NCI-H1694 treated with DMSO at 0.1 percent for 48 hours (cell line): ENCODE measurements at places on chromosomes 3 and 15.
A peak's percentile ranks its signal among the peaks of the same experiment; 100 is the strongest.

- DNase-seq: no peak
Measured at GRCh38 chr15:89091627-89092220, 3.5 kb downstream of the ABHD2 start.

GRCh38 chr3:64936556-64936955, 248.8 kb upstream of the ADAMTS9 start:
- DNase-seq: no peak

- DNase-seq: no peak
Measured at GRCh38 chr3:16085884-16086608, 88.4 kb upstream of the GALNT15 start.

DNA sequence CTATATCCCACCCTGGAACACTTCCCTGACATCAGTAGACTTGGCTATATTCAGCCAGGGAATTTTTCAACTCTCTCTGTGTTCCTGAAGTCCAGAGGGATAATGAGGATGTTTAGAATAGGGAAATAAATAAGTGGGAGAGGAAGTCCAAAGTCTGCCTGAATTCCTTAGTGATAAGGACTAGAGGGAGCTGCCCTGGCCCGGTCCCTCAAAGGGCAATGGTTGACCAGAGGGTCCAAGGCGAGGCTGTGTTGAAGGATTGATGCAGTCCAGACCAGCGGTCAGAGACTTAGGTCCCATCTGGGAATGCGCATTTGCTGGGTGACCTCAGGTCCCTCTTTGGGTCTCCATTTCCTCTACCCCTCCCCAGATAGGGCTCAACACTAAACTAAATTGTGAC, 7.9 kb downstream of the VIPR1 start:
- DNase-seq: no peak

GRCh38 chr15:59186501-59186900, 20.1 kb upstream of the LDHAL6B start:
- no peak for DNase-seq

DNA sequence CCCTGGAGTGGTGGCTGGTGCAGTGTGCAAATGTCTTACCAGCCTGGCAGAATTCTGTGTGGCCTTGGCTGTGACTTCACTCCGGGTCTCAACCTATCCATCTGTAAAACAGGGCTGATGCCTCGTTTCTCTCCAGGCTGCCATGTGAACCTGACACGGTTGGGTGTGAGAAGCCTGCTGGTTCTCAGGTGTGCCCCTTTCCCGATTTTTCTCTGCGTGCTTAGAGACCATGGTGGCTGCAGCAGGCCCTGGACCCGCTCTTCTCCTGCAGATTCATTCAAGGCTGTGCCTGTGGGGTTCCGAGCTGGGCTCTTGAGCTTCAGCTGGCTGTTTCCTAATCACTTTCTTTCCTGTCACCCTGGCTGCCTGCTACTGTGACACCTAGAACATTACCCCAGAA, 38.9 kb downstream of the EEFSEC start:
- DNase-seq: no peak

GRCh38 chr3:117355566-117355965, 646.0 kb downstream of the TUSC7 start:
- DNase-seq: peak; percentile 69

DNA sequence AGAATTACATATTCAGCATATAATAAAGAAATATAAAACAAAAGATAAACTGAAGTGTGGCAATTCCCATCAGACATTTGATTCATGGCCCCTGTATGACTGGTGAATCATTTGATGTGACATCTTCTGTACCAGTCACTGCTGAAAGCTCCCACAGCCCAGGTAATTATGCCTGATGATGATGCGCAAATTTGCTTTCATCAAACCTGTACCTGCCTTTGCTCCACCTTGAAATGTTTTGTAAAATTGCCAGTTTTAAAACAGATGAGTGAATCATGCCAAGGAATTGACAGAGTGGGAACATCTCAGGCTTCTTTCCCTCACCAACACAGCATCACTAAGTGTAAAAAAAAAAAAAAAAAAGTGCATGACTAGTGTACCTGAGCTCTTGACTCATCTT, 66.5 kb upstream of the EIF1B start:
- no peak for DNase-seq

DNA sequence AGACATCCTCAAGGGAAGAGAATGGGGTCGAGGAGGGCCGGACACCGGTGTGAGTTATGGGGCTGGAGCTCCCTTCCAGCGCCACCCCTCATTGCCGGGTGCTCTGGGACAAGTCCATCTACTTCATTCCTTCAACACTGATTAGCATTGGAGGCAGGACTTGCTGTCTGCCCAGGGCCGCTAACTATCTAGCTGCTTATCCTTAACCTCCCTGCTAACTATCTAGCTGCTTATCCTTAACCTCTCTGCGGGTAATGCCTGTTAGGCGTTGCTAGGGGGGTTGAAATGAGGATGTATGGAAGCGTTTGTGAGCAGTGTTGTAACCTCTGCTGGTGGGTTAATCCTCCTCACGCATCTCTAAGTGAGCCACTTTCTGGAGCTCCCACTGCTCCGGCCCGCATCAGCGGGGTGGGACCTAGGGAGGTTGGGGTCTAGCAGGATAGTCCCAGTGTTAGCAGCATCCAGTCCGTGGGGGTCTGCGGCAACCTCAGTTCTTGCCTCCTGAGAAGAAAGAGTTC, 10.9 kb upstream of the CHAC1 start:
- DNase-seq: no peak

- DNase-seq: no peak
Measured at GRCh38 chr3:45518376-45519135, 76.0 kb upstream of the LIMD1 start.

- DNase-seq: no peak
Measured at GRCh38 chr3:112777811-112778210, 68.9 kb downstream of the CD200R1L start.

GRCh38 chr3:72351536-72351935, 496.7 kb downstream of the SHQ1 start:
- DNase-seq: no peak

- no peak for DNase-seq
Measured at GRCh38 chr15:92848852-92849598, 51.1 kb upstream of the CHD2 start.

GRCh38 chr3:176431991-176432390, 765.3 kb downstream of the TBL1XR1 start:
- DNase-seq: no peak

DNA sequence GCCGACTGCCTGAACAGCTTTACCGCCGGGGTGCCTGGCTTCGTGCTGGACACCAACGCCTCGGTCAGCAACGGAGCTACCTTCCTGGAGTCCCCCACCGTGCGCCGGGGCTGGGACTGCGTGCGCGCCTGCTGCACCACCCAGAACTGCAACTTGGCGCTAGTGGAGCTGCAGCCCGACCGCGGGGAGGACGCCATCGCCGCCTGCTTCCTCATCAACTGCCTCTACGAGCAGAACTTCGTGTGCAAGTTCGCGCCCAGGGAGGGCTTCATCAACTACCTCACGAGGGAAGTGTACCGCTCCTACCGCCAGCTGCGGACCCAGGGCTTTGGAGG, 815 bp downstream of the SPINT1 start:
- DNase-seq: no peak

DNA sequence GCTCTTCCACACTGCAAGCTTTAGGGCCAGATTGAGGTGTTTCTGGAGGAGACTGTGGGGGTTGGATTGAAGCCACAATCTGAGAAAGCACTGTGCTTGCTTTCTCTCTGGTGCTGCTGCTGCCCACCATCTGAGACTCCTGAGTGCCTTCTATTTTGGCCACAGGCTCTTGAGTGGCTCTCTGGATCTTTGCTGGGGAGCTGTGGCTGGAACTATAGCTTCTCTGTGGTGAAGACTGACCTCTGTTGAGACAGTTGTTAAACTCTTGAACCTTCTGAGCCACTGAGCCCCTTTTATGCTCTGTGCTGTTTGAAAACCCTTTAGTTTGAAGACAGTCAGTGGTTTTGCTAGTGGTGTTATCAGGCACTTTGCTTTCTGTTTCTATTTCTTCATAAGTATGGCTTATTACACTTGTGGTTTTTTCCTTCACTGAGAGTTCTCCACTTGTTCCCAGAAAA, 108.7 kb upstream of the TSPAN3 start:
- DNase-seq: no peak

- DNase-seq: no peak
Measured at GRCh38 chr15:68992696-68993095, 21.8 kb upstream of the NOX5 start.

GRCh38 chr3:73863546-73864079, 238.9 kb upstream of the PDZRN3 start:
- DNase-seq: no peak

DNA sequence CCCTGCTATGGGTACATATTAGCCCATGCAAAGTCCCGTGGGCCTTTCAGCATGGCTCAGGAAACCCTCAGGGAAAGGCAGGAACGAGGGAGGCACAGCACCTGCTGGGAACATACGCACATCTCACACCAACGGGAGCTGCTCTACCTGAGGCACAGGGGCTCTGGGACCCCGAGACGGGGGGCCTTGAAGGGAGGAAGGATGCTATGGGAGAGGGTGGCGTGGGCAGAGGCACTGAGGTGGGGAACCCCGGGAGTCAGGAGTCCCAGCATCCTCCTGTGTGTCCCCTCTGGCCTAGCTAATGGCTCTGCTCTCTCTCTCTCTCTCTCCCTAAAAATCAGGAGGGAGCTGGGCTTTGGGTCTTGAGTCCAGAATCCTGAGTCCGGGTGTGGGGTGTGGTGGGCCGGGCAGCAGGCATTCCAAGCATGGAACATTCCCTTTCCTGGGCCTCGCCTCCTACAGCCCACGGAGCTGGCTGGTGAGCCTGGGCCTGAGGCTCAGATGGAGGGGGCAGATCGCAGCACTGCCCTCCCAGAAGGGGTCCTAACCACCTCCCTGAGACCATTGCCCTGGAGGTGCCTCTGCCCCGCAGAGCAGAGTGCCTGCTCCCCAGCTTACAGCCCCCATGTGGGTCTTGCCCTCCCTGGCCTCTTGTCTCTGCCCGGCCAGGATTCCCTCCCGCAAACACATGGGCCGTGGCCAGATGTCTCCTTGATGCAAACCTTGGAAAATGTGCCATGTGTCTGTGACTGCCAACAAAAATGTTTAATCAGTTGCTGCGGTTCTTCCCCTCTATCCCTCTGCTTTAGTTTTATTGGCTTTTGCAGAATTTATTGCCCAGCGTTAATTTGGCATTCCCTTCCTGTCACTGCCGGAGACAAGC, 101.6 kb downstream of the TMEM266 start:
- peak; percentile 86 for DNase-seq

GRCh38 chr3:100941451-100941850, 51.8 kb downstream of the ABI3BP start:
- DNase-seq: no peak

DNA sequence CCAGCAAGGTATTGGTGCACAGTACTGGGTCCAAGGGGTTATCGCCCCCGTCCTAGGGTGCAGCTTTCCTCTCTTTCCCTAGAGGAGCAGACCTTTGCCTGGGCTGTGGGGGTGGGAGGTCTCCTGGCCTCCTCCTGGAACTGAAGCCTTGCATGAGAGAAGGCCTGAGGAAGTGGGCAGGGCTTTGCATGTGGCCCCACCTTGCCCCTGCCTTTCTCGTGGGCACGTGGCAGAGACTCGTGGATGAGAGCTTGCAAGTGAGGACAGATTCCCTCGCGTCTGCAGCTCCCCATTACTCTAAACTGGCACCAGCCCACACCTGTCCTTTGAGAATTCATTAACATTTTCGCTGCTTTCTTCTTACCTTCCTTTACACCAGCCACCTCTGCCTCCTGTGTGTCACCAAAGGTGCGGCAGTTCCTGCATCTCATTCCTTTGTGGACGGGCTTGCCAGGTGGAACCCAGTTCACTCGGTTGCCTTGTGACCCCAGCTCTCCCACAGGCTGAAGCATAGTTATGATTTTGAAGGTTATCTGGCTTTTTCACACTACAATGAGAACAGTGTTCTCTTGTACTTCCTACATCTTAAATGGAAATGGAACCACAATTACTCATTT, 40.9 kb upstream of the NR2C2 start:
- DNase-seq: no peak

DNA sequence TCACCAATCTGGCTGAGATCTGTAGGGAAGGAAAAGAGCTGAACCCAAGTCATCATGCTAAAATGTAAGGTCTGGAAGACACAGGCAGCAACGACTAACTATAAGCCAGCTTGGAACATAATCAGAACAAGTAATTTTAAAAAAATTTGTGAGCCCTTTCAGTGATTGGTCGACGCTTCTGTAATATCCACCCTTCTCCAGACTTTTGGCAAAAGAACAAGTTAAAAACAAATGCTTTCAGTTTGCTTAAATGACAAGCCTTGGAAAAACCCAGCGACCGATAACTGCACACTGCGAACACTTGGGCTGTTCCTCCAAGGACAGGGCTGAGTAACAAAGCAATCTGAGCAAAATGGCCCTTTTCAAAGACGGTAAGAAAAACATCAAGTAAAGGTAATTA, 49.6 kb downstream of the PCSK6 start:
- no peak for DNase-seq

- DNase-seq: no peak
Measured at GRCh38 chr15:65290228-65290627, 3.5 kb upstream of the PARP16 start.

GRCh38 chr15:63456258-63456657, 48.1 kb upstream of the USP3 start:
- DNase-seq: no peak

DNA sequence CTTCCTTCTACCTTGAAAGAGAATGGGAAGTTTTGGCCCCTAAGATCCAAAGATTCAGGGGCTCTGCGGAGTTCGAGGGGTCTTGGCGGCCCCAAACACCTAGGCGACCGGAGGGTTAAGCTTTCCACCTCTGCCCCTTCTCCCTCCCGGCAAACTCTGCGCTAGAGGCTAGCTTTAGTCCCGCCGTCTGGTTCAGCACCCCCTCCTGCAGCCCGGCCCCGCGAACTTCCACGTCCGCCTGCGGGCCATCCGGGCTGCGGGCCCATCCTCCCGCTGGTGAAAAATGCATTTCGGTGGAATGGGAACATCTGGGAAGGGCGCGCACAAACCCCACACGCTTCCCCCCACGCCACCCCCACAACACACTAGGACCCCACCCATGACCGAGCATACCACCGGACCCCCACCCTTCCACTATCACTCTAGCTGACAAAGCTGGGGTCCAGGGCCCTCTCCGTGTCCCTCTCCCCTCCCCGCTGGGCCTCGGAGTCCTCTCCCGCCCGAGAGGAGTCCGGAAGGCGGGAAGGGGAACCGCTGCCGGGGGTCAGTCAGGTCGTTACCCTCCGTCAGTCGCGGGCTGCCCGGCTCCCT, 1.0 kb downstream of the SHOX2 start:
- DNase-seq: no peak

- DNase-seq: no peak
Measured at GRCh38 chr3:136142592-136142991, 53.5 kb downstream of the MSL2 start.

DNA sequence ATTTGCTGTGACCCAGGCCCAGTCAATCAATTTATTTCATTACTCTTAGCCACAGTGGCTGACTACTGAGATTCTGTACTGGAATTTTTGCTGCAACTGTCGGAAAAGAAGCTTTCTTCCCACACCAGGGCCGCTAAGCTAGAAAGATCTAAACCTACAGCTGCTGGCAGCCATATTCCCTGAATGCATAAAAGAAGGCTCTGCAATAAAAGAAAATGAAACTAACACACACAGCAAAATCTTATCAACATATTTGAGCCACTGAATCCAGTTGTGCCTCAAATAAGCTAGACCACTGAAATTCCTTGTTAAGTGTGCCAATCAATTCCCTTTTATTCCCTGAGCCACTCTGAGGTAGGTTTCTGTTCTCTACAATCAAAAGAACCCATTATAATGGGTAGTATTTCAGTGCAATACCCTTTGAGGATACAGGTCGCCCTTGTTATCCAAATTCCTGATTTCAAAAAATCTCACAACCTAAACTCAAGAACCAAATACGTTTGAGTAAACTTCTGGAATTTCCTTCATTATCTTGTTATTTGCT, 60.3 kb downstream of the MYO9A start:
- no peak for DNase-seq
